Fibroblast of skin of right biceps (primary cell): ENCODE measurements at places on chromosomes 1 and 21.

DNA sequence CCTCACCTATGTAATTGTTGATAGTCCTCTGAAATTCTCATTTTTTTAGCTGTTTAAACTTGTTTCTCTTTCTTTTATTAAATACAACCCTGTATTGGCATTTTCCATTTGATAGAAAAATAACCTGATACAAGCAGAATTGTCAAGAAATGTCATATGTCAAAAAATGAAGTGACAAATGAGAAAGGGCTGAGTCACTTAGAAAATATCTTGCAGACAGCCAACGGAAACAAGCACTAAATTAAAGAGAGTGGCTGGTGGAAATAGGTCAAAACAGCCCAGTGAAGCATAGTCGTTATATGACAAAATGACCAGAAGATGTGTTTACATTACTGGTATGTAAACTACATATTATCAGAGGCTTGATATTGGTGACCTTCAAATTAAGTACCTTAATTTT, 484.4 kb downstream of the PLA2G4A start:
- DNase-seq, result no peak

DNA sequence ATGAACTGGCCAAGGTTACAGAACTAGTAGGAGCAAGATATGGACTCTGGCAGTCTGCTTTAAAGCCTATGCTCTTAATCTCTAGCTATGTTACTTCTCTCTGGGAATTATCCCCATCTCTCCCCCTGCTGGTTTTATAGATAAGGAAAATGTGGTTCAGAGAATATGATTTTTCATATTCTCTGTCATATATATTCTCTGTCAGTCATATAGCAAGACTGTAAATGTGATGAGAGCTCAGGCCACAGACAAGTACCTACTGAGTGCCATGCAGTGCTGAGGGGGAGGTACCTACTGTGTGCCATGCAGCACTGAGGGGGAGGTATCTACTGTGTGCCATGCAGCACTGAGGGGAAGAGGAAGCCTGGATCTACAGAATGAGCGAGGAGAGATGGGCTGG, 220.3 kb upstream of the FGGY start:
- DNase-seq, result peak; percentile 24

DNA sequence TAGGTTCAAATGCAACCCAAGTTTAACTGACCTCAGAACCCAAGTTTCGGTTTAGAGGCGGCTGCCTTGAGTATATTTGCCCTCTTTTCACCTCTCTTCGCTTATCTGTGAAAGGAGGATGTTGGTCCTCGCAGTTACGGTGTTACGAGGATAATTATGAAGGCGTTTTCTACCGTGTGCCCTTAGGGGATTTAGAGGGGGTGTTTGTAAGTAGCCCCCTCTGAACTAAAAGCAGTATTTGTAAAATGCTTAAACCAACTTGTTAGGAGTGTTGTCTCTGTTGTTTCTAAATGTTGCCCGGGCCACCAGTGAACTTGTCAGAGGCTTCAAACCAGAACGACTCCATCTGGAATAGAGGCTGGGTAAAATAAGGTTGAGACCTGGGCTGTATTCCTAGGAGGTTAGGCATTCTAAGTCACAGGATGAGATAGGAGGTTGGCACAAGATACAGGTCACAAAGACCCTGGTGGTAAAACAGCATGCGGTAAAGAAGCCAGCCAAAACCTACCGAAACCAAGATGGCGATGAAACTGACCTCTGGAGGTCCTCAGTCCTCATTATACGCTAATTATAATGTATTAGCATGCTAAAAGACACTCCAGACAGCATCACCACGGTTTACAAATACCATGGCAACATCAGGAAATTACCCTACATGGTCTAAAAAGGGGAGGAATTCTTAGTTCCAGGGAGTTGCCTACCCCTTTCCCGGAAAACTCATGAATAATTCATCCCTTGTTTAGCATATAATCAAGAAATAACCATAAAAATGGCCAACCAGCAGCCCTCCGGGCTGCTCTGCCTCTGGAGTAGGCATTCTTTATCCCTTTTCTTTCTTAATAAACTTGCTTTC, 1.0 kb upstream of the PSRC1 start:
- DNase-seq, result no peak

DNA sequence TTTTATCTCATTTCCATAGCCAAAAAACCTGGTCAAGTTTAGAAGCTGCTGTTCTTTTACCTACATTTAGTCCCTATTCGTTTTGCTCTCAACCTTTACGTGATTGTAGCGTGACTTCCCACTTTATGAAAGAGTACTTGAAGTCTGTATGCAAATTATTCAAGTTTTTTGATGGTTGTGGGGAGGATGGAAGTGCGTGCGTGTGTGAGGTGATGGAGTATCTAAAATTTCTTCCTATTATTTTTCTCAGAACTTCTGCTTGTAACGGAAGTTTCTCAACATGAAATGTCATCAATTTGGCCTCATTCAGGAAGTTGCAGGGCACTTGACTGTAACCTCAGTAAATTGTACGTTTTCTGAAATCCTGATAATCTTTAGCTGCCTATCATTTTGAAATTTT, 64.0 kb downstream of the SAMSN1 start:
- DNase-seq, result no peak

- DNase-seq, result no peak
These were observed 172.5 kb downstream of the CTH start for GRCh38 chr1:70583522-70583921.

- DNase-seq, result peak; percentile 95
These were observed at the start of gene NAV1 for GRCh38 chr1:201538612-201539551. NAV1 (plus strand) TSS chr1:201539127; CDS start chr1:201622885, 83,758 bp downstream.

DNA sequence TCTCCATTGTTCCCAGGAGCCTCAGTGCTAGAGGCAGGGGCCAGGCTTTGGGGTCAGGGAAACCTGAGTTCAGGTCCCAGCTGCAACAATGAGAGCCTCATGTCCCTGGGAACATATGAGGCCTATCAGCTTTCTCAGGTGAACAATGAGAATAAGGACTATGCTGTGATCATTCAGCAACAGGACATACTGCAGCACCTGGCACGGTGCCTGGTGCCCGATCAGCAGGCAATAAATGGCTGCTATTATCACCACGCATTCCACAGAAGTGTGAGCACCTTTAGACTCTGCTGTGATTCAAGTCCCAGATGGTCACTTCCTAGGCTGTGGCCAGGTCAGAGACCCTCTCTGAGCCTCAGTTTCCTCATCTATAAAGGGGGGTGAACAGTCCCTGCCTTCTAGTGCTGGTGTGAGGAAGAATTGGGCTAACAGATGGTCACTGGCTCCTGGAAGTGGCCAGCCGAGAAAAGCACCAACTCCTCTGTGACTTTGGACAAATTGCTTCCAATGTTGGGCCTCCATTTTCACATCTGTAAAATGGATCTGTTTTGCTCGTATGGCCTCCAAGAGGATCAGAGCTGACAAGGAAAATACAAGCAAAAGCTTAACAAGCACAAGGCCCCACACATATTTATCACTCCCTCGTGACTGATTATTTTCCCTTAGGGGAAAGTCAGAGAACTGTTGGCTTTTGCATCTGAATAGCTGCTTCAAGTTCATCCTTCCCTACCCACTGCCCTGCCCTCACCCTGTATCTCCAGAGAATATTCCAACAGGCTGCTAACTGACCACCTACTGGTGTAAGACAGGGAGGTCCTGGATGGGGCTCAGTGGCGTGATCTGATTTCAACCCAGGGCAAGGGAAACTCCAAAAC, 1.1 kb downstream of the SLC5A9 start:
- DNase-seq, result no peak

- no peak for DNase-seq
These were observed 48.9 kb downstream of the PRKCZ start for GRCh38 chr1:2098839-2099785.

DNA sequence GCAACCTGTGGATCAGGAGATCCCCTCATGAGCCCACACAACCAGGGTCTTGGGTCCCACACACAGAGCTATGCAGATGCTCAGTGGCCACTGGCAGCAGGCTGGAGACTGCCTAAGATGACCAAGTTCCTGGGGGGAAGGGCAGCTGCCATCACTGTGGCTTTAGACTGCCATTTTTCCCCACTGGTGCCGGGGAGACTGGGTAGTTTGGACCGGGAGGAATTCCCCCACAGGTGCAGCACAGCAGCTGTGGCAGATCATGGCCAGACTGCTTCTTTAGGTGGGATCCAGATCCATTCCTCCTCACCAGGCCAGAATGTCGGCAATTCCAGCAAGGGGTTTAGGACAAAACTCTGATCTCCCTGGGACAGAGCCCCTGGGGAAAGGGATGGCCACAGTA, 45.7 kb upstream of the HIVEP3 start:
- no peak for DNase-seq

DNA sequence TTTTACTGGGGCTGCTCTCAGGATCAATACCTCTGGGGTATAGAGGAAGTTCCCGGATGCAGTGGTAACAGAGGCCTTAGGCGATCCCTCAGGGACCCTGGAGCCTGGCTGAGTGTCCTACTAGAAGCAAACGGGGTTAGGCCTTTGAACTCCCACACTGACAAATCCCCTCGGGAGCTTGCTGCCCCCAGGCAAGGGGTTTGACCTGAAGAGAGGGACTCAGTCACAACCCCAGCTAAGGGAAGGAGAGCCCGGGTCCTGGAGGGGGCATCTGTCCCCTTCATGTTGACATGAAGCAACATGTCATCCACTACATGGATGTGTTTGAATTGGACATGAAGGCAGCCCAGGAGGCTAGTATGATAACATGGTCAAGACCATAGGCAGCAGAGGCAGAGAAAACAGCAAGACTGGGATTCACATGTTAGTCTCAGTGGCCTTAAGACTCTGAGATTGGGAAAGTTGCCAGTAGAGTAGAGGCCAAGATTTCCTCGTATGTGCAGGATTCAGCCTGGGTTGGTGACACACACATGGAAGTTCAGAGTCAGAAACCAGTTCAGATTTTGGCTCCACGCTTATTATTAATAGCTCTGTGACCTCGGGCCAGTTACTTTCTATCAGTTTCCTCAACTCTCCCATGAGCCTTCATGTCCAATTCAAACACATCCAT, 101.5 kb downstream of the KCNN3 start:
- DNase-seq, result no peak

- peak; percentile 46 for DNase-seq
These were observed 144.4 kb upstream of the ZNF644 start for GRCh38 chr1:91166106-91166712.

- no peak for DNase-seq
These were observed 6.6 kb downstream of the EIF3I start for GRCh38 chr1:32228771-32229170.

GRCh38 chr1:232591344-232591743, 38.6 kb downstream of the SIPA1L2 start:
- DNase-seq, result no peak

- DNase-seq, result no peak
These were observed 34.4 kb downstream of the HHAT start for GRCh38 chr1:210363119-210363518.

DNA sequence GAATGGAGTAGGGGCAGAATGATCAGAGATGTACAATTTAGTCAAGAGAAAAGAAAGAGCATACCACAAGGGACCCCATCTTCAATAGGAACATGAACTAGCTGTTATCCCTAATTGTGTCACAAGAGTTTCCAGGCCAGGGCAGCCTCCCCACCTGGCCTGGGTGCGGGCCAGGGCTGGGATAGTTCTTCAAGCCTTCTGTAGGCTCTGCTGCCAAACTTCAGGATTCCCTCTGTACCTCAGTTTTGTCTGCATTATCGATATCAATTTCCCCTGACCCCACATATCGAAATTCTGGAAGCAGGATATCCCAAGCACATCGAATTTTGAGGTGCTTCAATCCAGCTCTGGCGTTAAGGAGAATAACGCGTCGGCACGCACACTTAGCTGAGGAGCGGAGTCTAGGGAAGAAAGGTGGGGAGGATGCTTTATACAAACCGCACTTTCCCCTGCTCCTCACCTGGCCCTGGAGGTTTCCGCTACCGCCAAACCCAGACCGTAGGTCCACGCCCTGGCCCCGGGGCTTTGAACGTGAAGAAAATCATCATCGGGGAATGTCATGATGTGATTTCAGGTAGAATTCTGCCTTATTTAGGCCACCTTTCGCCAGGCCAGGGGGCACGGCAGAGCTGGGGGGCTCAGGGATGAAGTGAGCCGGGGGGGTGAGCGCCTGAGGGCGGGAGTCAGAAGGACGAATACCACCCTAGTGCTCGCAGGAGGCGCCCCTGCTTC, 7.4 kb downstream of the HLX start:
- DNase-seq, result no peak

DNA sequence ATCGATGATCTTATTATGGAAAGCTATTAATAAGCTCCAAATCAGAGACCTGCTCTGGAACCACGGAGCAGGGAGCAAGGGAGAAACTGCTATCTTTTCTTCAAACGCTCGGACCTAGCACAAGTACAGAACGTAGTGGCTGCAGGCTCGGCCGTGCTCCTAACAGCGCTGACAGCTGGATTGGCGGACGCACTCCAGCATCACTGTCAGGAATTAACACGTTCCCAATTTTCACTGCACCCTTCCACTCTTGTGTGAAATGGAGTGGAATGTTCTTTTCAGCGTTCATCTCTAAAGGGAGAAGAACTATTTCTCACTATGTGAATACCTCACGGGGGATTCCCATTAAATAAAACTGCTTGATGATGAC, 106.9 kb downstream of the ZNF281 start:
- DNase-seq, result peak; percentile 54

GRCh38 chr1:153358691-153358975, 979 bp downstream of the S100A9 start:
- DNase-seq, result no peak

GRCh38 chr1:161863549-161863948, 97.4 kb downstream of the ATF6 start:
- DNase-seq, result no peak

DNA sequence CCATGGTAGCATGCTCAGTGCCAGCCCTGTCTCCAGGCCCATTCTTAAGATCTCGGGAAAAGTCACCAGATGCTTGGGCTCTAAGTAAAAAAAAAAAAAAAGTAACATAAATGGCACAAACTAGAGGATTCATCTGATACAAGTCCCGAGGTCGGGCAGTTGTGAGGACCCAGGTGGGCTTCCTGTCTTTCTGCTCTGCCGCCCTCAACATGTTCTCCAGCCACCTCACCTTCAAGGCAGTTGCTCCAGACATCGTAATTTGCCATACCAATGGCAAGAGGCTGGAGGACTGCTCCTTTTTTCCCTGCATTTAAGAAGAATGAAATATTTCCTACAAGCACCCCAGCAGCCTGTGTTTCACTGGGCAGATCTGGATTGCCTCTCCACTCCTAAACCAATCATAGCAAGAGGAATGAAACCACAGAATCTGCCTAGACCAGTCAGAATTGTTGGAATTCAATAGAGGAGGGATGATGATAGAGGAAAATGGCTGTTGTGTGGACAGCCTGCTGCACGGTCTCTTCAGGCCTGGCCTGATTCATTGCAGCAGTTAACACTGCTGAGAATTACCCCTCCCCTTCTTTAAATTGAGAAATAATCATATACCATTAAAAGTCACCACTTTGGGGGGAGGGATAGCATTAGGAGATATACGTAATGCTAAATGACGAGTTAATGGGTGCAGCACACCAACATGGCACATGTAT, 5.4 kb downstream of the HMGN2 start:
- peak; percentile 40 for DNase-seq

DNA sequence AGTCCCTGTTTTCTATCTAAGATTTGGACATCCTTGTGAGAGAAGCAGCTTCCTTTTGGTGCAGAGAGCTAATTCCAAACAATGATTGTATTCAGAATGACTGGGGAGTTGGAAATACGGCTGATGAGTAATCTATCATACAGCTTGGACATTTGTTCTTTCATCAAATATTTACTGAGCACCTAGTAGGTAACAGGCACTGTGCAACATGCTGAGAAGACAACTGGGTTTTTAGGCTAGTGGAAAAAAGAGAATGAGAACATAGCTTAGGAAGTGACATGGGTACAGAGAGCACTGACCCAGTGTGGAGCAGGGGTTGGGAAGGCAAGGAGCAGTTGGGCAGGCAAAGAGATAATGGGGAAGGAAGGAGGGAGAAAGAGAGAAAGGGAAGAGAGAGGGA, 87.5 kb downstream of the TBX19 start:
- no peak for DNase-seq
